ENCODE measurements at places on chromosomes 11 and 22.
A peak's percentile ranks its signal among the peaks of the same experiment; 100 is the strongest.

DNA sequence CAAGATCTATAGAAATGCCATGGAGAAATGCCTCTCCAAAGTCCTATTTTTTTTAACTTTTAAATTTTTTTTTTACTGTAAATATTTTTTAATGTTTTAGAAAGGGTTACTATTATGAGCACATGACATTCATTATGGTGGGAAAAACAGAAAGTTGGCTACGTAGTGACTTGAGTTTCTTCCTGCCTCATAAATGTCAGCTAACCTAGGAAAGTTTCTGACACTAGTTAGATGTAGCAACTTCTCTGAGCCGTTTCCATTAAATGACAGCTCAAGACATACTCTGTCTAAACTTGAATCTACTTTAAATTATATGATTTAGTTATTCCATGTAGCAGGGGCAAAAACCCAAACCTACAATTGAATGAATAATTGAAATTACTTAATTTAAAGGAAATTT, 18.4 kb upstream of the CTSC start:
- DNase-seq: no peak

- DNase-seq: no peak
Observed at GRCh38 chr11:84588131-84588829, 1038.9 kb downstream of the DLG2 start.

DNA sequence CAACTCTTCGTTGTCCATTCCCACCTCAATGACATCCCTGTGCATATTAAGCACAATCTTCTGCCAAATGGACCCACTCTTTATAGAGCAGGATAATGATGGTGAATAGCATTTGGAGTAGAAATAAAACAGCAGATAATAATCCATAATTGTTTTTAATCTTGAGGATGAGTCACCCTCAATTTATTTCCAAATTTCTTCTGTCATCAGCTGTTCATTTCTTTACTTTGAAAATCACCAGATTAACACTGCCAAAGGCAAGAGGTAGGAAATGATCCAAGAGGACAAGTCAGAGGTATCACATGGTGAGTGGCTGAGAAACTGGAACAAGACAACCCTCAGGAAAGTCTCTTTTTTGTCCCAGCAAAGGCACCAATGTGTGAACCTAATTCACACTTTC, 7.3 kb upstream of the AMBRA1 start:
- DNase-seq: no peak

DNA sequence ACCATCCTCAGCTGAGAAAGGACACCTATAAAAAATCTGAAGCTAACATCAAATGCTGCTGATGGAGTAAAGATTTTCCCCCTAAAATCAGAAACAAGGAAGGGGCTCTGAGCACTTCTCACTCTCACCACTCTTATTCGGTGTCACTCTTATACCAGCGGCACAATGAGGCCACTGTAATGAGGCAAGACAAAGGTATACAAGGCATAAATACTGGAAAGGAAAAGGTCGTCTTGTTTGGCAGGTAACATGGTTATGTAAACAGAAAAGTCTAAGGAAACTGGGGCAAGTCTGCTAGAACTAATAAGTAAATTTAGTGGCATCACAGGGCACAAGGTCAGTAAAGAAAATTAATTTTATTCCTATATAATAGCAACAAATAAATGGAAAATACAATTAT, 8.1 kb upstream of the MOB2 start:
- no peak for DNase-seq

DNA sequence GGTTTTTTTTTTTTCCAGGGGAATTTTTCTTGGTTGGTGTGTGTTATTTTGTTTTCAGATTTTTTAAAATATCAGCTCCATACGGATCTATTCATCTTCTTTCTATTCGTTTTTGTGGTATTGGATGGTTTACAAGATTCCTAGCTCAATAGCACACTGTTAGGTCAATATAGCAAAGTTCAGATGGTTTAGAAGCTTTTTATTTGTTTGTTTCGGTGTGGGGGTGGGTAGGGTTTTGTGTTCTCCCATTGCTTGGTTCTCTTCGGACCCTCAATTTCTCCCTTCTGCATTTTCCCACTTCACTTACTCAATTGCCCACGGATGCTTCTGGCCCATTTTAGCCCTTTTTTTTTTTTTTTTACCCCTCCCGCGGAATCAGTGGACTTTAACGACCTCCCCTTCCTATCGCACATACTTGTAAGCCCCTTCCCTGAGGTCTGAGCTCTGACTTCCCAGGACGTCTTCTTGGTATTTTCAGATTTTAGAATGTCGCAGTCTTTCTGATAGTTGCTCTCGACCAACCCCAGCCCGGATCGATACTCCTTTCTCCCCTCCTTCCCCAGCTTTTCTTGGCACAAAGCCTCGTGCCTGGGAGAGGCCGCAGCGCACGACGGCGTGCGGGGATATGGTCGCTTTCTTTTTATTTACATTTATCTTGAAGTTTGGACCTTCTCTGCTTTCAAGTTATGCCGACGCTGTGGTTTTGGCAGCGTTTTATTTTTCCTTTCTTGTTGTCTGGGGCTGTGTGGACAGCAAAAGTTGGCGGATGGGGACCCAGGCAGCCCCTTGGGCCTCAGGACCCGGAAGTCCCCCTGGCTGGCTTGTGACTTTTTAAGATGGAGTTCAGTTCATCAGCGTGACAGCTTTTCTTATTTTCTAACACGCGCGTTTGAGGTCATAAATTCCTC, 4.4 kb upstream of the SPDYC start:
- no peak for DNase-seq

GRCh38 chr22:37470087-37470445, 16.1 kb downstream of the MFNG start:
- no peak for DNase-seq

DNA sequence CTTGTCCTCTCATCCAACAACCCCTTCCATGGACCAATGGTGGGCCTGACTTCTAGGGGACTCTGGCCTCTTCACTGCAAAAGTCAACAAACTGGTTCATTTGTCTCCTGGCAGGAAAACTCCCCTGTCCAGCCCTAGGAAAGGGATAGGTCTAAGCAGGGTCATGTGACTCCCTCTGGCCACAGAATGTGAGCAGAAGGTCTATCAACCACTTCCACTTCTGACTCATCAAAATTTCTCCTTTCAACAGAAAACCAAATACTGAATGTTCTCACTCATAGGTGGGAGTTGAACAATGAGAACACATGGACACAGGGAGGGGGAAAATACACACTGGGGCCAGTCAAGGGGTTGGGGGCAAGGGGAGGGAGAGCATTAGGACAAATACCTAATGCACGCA, 1.3 kb upstream of the ISX start:
- DNase-seq: peak; percentile 32

DNA sequence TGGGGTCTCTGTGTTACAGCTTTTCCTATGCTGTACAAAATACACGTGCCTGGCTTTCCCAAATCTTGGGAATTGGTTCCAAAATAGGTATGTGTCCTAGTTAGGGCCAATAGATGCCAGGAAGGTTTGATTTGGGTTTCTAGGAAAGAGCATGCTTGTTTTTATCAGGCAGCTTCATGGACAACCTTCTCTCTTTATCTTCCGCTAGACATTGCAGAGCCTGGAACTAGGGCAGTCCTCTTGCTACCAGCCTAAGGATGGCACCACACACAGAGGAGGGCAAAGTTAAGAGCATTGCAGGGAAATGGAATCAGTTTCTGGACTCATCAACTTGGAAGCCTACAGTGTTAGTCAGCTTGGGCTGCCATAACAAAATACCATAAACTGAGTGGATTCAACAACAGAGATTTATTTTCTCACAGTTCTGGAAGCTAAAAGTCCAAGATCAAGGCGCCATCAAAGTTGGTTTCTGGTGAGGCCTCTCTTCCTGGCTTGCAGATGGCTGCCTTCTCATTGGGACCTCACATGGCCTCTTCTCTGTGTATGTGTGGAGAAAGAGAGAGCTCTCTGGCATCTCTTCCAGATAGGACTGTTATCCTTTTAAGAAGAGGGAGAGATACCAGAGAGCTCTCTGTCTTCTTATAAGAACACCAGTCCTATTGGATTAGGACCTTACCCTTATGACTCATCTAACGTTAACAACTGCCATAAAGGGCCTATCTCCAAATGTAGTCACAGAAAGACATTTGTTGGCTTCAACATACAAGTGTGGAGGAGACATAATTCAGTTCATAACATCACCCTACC, 27.3 kb upstream of the CREB3L1 start:
- no peak for DNase-seq

DNA sequence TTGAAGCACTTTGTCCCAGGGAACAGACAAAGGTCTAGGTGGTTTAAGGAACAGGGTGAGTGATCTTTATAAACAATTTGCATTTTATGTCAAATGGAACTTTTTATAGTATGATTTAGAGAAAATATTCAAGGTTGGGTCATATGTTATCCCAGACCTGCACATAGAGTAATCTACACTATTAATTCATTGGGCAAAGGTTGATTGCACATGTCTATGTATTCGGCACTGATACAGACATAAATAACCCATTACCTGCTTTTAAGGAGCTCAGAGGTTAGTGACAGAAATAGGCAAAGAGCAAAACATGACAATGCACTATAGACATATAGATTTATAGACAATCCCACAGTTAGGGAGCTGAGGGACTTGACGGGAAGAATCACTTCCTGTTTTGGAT, 141.5 kb upstream of the UBASH3B start:
- DNase-seq: no peak

DNA sequence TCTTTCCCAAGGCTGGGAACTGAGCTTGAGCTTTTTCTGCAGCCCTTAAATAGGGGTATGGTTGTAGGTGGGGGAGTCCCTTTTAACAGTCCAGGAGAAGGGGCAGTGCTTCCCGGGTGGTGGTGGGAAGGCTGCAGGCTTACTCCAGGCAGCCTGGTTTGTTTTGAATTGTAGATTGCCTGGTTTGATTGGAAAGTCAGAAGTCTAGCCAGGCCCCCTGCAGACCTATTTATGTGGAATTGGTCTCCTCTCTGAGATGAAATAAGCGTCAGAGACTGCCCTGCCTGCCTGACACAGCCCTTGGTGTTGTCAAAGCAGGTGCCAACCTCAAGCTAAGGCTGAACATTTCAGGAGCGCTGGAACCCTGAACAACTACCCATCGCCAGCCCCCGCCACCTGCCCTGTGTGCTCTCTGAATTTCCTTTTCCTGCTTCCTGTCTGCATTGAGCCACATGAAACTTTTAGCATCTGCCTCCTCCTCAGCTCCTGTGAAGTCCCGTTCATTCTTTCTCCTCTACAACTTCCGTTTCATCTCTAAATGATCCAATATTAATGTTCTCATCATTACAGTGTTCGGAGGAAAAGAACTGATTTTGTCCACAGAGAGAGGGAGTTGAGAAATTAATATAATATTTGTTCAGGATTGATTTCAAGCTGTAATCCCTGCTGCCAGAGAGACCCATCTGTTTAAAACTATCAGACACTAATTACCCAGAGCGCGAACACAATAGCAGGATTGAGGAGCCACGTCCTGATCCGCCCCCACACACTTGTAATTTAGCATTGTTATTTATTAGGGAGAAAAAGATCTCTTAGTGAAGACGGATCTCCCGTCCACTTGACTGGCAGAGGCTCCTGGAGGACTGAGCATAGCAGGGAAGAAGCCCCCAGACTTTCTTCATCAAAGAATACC, 136.5 kb downstream of the TRIM29 start:
- DNase-seq: no peak

GRCh38 chr11:118610773-118611432, 3.5 kb downstream of the PHLDB1 start:
- DNase-seq: peak; percentile 55

GRCh38 chr11:2440646-2441045, 3.7 kb downstream of the TRPM5 start:
- DNase-seq: no peak

DNA sequence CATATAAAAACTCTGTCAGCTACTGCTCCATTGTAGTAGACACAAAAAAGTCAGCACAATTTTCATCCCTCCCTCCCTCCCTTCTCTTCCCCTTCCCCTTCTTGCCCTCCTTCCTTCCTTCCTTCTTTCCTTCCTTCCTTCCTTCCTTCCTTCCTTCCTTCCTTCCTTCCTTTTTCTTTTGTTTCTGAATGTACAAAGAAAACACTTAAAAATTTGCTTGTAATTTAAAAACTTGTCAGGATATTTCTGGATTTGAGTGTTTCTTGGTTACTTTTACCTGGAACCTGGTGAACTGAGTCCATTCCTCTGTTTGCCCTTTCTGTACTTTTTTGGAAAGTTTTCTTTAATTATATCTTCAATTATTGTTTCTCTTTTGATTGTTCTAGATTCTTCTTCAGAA, 31.5 kb upstream of the PLET1 start:
- DNase-seq: no peak

DNA sequence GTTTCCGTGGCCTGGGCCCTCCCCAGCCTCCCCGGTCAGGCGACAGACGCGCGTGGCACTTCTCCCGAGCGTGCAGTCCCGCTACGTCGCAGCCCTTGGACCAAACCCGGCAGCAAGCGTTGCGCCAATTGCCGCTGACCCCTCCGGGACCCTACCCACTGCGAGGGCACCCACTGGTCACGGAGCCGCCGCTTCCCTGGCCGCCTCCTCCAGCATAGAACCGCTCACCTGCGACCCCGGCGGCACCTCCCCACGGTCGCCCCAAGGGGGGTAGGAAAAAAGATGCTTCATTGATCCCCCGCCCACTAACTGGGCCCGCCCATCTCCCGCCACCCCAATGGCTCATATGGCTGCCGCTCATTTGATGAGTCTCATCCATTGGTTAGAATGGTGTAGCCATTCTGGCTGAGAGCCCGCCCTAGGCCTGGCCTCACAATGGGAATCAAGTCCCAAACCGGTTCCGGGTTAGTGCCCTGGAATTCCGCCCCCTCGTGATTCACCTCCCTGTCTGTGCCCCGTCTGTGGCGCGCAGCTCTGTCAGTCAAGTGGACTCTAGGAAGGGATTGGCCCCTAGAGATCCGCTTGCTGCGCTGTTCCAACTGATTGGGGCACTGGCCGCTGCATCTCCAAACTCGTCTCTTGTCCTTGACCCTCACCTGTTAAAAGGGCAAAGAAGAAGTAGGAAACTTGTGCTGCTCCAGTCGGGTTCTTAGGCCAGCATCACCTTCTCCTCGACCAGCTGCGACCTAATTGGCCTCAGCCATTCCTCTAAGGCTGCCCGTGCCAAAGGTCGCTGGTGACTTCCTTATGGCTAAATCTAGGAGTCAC, at the start of gene MSANTD4:
TSS of gene MSANTD4 (minus strand) at position 274 of the 828 bp plus-strand sequence. CDS start 11,323 bp downstream, outside the sequence.
- peak; percentile 99 for DNase-seq

Data from HL-60 (cell line).